Astrocyte of the spinal cord (primary cell): ENCODE measurements at places on chromosomes 3 and 15.
A peak's percentile ranks its signal among the peaks of the same experiment; 100 is the strongest.

- no peak for DNase-seq
Observed at GRCh38 chr3:39295184-39295775, 15.4 kb upstream of the CX3CR1 start.

DNA sequence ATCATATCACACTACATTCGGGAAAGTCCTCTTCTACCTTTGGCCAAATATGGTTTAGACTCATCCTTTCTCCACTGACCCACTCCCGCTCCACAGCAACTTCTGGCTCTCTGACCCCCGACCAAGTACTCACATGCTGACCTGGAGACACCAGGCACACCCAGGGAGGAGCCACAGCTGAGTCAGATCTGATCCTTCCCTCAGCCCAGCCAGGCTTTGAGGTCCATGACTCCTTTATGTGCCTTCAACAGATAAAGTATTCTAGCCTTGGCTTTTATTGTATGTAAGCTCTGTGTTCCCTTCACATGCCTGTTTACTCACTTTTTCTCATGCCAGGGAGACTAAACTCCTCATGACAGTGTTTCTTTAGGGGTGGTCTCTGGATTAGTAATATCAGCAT lies 166.9 kb upstream of the UMPS start:
- DNase-seq = no peak

GRCh38 chr3:122004107-122004506 lies 17.9 kb downstream of the ILDR1 start:
- no peak for DNase-seq

DNA sequence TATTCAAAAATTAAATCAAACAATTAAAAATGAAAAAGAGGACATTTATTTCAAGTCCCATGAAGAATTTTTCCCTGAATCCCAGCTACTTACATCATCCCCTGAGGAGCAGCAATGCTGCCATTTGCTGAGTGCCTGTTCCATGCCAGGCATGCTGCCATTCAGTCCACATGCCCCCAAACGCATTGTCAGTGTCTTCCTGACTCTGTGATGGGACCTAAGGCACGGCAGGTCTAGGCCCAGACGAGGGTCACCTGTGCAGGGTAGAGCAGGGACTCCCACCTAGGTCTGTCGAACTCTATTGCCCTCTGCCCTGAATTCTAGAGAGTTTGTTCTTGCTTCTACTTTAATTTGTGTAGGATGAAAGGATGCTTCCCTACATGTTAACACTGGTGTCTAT lies 7.0 kb downstream of the PSTPIP1 start:
- no peak for DNase-seq

DNA sequence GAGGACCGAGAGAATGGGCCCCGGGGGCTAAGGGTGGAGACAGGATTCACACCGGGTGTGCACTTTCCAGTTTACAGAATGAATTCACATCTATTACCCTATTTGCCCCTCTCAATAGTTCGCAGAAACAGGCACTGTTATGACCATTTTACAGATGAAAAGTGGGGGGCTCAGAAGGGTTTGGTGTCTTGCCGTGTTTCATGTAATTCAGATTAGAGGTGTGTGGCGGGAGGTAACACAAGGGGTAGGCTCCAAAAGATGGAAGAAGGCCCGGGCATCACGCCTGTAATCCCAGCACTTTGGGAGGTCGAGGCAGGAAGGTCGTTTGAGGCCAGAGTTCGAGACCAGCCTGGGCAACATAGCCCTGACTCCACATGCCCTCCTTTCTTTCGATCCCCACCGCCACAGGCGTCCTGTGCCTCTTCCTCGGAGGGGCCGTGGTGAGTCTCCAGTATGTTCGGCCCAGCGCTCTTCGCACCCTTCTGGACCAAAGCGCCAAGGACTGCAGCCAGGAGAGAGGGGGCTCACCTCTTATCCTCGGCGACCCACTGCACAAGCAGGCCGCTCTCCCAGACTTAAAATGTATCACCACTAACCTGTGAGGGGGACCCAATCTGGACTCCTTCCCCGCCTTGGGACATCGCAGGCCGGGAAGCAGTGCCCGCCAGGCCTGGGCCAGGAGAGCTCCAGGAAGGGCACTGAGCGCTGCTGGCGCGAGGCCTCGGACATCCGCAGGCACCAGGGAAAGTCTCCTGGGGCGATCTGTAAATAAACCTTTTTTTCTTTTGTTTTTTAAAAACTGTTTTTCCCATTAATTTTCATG lies 3.4 kb downstream of the DUOXA2 start:
- no peak for DNase-seq

DNA sequence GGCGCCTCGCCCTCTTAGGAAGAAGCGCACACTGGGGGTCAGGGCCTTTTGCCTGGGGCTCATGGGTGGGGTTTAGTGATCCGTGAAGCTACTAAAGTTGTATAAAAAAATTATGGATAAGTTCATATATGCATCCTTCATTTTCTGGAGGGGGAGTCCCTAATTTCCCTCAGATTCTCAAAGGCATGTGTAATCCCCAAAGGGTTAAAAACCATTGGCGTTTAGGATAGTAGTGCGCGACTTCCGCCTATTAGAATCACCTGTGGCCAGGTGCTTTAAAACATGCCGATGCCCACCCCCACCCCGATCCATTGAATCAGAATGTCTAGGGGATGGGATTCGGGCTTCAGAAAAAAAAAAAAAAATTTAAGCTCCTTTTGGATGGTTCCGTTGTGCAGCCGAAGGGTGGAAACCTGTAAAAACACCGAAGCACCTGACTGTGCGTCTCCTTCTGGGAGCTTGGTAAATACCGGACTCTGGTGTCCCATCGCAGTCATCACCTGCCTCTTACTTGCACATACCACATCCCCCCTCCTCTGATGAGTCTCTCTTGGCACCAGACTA lies 570 bp downstream of the APH1B start:
- DNase-seq = no peak

DNA sequence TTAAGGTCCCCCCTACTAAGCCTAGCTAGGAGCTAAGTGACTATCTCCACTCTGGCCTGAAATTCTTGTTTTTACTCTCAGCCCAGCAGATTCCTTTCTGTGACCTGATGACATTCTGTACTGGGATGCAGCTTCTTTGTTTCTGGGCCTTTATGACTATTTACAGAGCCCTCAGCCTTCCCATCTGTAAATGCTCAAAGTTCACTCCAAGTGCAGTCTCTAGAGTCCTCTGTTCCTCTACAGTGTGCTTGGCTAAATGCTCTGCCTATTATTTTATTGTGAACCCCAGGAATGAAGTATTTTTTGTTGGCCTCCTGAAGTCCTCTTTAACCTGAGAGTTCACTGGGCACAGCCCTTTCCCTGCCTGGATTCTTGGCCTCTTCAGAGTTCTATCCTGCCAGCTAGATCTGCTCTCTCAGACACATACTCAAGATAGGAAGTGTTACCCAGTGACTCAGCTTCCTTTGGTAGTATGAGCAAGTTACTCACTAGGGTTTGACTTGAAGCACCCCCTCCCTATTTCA lies 278.1 kb upstream of the P2RY1 start:
- peak; percentile 56 for DNase-seq

DNA sequence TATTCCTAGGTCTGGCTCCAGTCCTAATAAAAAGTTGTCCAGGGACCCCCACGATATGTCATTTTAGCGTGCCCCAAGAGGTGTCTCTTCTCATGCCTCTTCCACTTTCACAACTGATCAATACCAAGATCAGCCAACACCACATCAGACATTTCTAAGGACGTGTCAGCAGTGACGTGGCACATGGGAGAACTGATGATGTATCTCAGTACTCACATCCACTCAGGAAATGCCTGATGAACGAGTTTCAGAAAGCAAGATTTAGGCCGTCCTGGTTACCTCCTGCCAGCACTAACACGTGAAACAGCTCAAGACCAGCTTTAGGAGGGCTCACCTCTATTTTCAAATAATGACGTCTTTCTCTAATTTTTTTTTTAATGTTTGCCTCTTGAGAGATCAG lies 19.6 kb downstream of the VGLL4 start:
- DNase-seq = no peak

DNA sequence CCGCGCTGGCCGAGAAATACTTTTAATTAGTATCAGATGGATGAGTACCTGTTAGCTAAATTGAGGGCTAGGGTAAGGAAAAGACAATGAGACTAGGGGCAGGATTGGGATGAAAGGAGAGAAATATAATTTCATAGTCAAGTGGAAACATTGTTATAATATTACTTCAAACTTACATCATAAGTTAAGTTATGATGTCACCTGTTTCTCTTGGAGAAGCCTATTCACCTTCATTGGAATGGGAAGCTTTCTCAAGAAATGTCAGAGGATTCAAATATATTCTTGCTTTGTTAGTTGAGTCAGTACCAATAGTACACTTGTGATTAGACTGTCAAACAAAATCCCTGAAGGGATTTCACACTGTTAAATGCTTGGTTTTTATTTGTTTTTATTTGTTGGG lies 116.2 kb downstream of the NEO1 start:
- no peak for DNase-seq

GRCh38 chr15:65470866-65471265 lies 46.6 kb downstream of the DPP8 start:
- no peak for DNase-seq

- DNase-seq = no peak
Observed at GRCh38 chr3:64140651-64141050, 84.6 kb downstream of the PRICKLE2 start.

DNA sequence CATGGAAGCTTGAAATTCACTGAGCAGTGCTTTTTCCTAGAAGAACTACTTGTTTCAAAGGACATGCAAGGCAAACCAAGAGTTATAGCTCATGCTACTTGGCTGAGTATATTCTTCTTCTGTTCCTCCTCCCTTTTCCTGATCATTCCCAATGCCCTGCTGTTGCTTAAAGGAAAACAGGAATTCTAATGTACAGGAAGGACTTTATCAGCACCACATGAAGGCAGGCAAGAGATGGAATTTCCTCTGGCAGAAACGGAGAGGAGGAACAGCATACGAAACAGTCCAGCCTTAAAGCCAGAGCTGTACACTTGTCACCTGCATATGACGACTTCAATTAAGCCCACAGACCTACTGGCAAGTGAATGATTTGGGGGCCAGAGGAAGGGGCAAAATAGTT lies 15.7 kb downstream of the MEIS2 start:
- no peak for DNase-seq

DNA sequence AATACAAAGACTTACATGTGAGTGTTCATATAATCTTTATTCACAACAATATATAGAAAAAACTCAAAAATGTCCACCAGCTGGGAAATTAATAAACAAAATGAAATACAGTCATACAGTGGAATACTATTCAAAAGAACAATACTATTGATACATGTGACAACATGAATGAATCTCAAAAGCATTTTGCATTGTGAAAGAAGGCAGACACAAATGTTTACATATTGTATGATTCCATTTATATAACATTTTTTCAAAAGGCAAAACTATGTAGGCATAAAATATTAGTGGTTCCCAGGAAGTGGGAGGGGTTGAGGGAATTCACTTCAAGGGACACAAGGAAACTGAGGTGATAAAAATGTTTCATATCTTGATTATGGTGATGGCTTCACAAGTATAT lies 303.2 kb downstream of the CTNNB1 start:
- no peak for DNase-seq

GRCh38 chr15:74228723-74229081 lies 7.4 kb upstream of the CCDC33 start:
- peak; percentile 27 for DNase-seq

GRCh38 chr3:12662593-12663400 lies 1.1 kb downstream of the RAF1 start:
- peak; percentile 35 for DNase-seq

DNA sequence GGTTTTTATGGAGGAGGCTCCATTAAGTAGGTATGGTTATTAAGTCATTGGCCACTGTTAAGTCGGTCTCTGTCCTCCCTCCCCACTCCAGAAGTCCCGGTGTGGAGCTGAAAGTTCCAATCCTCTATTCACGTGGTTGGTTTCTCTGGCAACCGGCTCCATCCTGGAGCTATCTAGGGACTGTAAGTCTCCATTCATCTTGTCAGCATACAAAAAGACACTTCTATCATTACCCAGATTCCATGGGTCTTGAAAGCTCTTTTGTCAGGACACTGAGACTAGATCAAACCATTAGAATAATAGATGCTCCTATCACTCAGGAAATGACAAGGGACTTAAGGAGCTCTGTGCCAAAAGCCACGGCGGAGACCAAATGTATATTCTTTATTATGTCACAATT lies 110.3 kb downstream of the PIK3CB start:
- DNase-seq = no peak

- DNase-seq = no peak
Observed at GRCh38 chr15:37217567-37217966, 117.2 kb upstream of the MEIS2 start.

DNA sequence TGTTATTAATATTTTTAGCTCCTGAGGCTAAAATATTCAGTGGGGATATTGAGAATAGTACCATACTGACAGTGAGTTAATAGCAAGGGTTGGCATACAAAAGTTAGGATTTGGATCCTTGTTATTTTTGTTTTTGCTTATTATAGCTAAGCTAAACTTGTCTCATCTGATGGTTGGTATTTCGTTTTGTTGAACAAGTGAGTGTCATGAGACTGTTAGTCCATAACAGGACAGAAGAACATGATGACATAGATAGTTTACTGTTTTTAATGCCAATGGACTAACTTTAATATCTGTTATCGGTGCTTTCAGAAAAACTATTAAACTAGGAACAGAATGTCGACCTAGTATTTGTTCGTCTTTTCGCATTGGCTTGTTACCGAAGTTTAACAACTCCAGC lies 48.5 kb downstream of the GPR171 start:
- DNase-seq = no peak

DNA sequence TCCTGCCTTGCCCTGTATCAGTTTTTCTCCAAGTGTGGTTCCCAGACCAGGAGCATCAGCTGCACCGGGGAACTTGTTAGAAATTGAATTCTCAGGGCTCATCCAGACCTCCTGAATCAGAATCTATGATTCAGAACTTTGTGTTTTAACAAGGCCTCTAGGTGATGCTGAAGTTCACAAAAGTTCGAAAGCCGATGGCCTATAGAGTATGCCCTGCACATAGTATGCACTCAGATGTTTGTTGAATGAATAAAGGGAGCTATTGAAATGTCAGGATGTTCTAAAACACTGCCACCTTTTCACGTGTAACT lies 664 bp upstream of the LARP6 start:
- no peak for DNase-seq

DNA sequence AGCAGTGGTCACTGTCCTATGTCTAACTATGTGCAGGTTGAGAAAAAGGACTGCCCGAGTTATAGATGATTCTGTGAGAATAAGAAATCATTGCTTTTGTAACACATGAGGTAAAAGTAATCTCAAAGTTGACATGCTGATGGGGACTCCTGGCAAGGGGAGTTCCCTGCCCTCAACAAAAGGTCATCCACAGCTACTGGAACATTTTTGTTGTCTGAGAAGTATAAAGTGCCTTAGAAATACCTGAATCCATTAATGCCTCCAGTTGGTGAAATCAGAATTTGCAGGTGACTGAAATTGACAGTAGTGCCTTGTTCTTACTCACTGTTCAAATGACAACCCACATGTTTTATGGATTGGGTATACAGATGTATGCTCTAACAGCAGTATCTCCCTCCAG lies 43.7 kb upstream of the RBM5 start:
- no peak for DNase-seq

GRCh38 chr3:34261001-34261385 lies 462.6 kb downstream of the PDCD6IP start:
- no peak for DNase-seq
